ENCODE measurements at places on chromosomes 4 and X.

GRCh38 chrX:19190902-19191301 is 68.6 kb upstream of the ADGRG2 start:
- no peak for DNase-seq

DNA sequence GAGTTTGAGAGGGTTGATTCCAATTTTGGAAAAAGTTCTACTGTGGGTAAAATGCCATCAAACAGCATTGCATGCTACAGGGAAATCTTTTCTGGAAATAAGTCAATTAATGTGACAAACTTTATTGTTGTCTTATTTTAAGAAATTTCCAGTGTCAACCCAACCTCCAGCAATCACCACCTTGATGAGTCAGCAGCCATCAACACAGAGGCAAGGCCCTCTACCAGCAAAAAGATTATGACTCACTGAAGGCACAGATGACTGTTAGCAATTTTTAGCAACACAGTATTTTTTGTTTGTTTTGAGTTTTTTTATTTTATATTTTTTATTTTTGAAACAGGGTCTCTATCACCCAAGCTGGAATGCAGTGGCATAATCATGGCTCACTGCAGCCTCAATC is 165.4 kb upstream of the C1QTNF7 start:
- DNase-seq: peak; percentile 66

GRCh38 chr4:138961664-138962063 is 53.9 kb upstream of the NOCT start:
- no peak for DNase-seq

DNA sequence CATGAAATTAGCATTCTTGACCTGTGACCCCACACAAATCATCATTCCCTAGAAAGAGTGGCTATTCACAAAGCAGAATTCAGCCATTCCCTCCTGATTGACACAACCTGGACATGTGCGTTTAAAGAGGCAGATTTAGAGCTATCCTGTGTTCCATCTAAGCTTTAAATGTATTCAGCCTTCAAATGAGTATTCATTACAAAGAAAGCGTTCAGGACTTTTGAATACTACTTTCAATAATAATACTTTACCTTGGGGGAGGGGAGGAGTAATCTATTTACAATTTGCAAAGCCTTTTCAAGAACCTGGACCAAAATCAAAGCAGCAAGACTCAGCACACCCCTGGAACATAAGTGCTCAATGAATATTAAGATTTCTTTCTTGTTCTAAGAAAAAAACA is 22.5 kb upstream of the GPC4 start:
- DNase-seq: no peak

DNA sequence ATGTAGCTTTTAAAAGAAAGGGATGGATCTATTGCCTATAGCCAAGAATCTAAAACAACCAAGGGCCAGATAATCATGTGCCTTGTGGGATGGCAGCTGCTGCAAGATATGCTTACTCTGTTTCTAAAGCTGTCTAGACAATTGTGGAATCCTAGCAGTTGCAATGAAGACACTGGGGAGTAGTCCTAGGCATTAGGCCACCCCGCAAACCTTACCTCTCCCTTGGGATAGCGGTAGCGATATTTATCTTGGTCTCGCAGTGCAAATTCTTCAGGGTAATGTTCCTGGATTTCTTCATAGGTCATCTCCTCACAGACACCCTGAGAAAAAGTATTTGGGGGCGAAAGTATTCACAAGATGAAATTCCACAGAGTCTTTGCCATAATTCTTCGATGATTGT is 24.6 kb downstream of the TRO start:
- DNase-seq: no peak

- no peak for DNase-seq
Measured at GRCh38 chrX:99091459-99091858, 1318.6 kb downstream of the PCDH19 start.

GRCh38 chr4:83262682-83263081 is 21.9 kb downstream of the COQ2 start:
- DNase-seq: no peak

GRCh38 chr4:157898836-157899605 is 273.8 kb downstream of the GASK1B start:
- peak; percentile 1 for DNase-seq

- DNase-seq: no peak
Measured at GRCh38 chrX:2299871-2300270, 200.9 kb downstream of the DHRSX start.

GRCh38 chr4:52566136-52567031 is 92.7 kb downstream of the USP46 start:
- DNase-seq: peak; percentile 20

GRCh38 chr4:88138561-88138960 is 19.9 kb downstream of the ABCG2 start:
- peak; percentile 93 for DNase-seq

DNA sequence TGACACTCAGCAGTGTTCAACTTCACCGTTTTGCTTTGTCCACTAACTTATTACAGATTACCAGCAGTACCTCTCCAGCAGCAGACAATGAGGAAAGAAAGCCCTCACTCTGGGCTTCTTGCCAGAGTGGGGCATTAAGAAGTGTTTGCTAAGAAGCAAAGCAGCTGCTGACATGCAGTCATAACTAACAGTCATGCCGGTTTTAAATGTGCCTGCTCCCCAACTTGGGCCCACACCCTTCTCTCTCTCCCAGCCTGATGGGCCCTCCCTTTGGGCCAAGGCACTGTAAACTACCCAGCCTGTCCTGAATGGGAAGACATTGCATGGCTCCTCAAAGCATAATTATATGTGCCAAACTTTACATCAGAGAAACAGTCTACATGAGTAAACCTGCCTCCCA is 54.6 kb upstream of the HHIP start:
- peak; percentile 71 for DNase-seq

DNA sequence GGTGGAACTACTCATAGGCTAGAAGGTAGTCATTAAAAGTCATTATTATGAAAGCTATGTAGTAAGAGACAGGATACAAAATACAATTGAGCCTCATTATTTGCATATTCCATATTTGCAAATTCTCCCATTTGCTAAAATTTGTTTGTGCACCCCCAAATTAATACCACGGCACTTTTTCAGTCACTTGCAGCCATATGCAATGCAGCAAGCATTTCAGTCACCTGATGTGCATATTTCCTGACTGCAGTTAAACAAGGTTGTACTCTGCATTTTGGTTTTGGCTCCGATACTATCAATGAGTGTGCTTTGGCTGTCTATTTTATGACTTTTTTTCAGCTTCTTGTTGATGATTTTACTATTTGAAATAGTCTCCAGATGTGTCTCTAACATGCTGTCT is 62.9 kb downstream of the ZNF330 start:
- no peak for DNase-seq

- peak; percentile 6 for DNase-seq
Measured at GRCh38 chr4:147326591-147326990, 154.3 kb upstream of the EDNRA start.

DNA sequence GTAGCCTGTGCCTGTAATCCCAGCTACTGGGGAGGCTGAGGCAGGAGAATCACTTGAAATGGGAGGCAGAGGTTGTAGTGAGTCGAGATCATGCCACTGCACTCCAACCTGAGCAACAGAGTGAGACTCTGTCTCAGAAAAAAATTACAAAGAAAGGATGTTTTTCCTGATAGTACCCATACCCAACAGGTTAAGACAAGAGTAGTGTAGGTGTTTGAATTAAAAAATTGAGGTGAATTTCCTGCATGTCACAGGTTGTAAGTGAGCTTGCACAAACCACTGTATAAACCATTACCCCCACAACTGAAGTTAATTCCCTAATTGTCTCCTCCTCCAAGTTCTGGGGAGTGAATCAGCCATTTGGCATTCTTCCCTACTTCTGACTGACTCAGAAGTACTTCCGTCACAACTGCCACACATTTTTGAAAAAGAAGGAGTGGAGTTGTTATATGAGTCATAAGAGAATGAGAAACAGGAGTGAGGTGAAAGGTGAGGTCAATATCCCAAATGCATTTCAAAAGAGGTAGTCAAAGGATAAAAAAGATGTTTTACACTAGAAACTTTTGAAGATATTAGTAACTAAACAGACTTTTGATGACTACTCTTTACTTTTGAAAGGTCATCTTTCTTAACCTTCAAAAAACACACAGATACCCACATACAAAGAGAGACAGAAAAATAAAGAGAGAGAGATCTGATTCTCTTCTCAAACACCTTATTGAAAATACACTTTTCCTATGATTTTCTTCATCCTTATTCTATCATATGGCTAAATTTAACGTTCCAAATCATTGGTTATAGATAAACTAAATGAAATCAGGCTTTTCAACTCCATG is 134.5 kb downstream of the BTC start:
- DNase-seq: peak; percentile 97

GRCh38 chrX:121921258-121921657 is 873.8 kb downstream of the GLUD2 start:
- no peak for DNase-seq

GRCh38 chr4:2276581-2277325 is 14.8 kb upstream of the MXD4 start:
- DNase-seq: no peak

DNA sequence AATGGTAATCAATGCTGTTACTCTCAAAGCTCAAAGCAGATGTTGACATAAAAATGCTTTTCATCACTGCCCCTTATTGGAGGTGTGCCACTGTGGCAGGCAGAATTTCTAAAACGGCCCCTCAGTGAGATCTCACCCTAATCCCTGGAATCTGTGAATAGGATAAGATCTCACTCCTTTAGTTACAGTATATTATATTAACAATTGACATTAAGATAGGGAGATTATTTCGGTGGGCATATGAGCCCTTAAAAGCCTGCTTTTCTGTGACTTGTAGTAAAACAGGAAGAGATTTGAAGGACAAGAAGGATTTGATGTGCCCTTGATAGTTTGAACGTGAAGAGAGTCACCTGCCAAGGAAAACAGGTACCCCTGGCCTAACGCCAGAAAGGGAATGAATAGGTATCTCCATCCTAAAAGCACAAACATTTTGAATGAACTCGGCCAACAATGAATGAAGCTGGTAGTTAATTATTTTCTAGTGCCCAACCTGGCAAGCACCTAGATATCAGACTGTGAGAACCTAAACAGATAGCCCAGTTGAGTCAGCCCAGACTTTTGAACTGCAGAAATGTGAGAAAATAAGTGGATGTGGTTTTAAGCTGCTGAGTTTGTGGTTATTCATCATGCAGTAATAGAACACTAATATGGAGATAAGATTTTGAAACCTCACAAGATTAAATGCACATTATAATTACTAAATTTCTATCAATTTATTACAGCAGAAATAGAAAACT is 881.6 kb downstream of the PCDH18 start:
- peak; percentile 27 for DNase-seq

- peak; percentile 94 for DNase-seq
Measured at GRCh38 chr4:113435893-113436292, 325.6 kb downstream of the CAMK2D start.

- DNase-seq: no peak
Measured at GRCh38 chr4:20543131-20543530, 157.1 kb upstream of the PACRGL start.

DNA sequence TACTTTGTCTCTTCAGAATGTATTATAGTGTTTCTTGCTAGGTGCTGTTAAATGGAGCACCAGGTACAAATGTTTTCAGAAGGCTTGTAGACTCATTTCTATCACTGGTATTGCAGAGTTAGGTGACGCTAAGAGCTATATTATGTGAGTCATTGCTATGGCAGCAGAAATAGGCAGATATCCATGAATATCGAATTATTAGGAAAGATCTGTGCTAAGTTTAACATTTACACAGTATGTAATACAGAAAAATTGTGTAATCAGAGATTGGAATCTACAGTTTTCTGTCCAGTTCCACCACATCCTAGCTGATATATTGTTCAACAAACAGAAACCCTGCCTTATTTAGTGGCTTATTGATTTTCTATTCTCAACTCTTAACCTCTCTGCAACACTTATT is 1025.5 kb downstream of the STIM2 start:
- DNase-seq: no peak

DNA sequence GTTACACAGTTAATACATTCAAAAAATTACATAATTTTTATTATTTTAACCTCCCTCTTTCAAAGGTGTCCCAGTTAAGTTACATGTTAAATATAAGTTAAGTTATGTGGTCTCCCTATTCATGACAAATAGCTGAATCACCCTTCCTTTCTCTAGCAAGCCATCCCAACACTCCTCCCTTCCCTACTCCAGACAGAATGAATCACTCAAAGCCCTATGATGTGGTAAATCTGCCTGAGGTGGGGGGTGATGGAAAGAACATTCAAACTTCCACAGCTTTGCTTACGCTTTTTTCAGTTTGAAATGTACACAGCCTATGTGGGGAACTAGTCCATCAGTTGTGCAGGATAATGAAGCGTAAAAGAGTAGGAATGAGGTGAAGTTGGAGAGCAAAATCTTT is 90.2 kb downstream of the CXCL13 start:
- peak; percentile 92 for DNase-seq

GRCh38 chr4:36043241-36043640 is 201.1 kb downstream of the ARAP2 start:
- DNase-seq: no peak

- peak; percentile 78 for DNase-seq
Measured at GRCh38 chr4:125313497-125313896, 1.3 kb upstream of the FAT4 start.

GRCh38 chrX:68146054-68146453 is 287.2 kb downstream of the OPHN1 start:
- peak; percentile 58 for DNase-seq

DNA sequence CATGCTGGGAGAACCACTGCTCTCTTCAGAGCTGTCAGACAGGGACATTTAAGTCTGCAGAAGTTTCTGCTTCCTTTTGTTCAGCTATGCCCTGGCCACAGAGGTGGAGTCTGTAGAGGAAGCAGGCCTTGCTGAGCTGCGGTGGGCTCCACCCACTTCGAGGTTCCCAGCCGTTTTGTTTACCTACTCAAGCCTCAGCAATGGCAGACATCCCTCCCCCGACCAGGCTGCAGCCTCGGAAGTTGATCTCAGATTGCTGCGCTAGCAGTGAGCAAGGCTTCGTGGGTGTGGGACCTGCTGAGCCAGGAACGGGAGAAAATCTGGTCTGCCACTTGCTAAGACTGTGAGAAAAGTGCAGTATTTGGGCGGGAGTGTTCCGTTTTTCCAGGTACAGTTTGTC is 118.9 kb downstream of the SLC10A6 start:
- no peak for DNase-seq

DNA sequence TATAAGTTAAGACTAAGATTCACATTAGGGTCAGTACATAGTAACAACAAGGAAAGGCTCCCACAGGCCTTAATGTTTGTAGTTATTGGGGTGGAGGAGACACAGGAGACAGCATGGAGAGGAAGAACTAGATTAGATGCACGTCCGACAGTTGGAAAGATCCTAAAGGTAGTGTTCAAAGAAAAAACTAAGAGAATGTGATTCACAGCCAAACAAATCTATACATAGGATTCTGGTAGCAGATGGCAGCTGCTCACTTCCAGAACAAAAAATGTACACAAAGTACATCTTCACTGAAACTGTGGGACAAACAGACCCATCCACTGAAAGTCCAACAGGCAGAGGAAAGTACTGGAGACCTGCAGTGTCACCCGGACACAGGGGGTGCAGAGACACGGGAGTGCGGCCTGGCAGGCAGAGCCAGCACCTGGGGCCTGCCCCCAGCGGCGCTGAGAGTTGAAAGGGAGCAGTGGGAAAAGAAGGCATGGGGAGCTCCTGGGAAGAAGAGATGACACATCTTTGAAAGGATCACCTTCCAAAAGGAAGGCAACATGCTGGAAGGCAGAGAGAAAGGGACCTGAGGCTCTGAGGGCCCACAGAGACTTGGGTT is 40.0 kb downstream of the NELFA start:
- no peak for DNase-seq

- no peak for DNase-seq
Measured at GRCh38 chrX:124208660-124209059, 123.8 kb upstream of the TEX13D start.

Measured in M059J (cell line).